LHCN-M2 (cell line): ENCODE measurements at places on chromosomes 3 and 15. TPM values are rescaled to one million over a fixed set of nuclear protein-coding genes. Genes with fewer than 3 reads are reported as not detected.

DNA sequence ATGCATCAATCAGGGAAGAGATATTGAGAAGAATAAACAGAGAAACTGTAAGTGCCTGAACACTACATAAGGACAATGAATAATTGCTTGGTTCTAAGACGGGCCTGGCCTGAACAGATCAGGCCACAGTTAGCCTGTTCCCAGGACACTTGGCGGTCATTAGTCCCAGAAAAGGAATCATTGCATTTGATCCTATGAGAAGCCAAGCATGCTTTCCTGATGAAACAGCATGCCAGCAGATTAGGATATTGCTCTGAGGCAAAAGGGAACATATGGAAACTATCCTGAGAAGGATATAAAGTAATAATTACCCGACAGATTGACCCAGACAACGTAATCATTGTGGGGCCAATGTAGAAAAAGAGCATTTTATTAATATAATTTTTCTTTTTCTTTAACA, 51.9 kb downstream of the STRIT1 start:
- no peak for DNase-seq

GRCh38 chr3:49019941-49020329, 1.6 kb upstream of the DALRD3 start:
- DNase-seq = no peak

GRCh38 chr15:90294601-90295269, 29.3 kb downstream of the NGRN start:
- DNase-seq = no peak

GRCh38 chr3:8854656-8855055, 85.2 kb upstream of the OXTR start:
- no peak for DNase-seq

DNA sequence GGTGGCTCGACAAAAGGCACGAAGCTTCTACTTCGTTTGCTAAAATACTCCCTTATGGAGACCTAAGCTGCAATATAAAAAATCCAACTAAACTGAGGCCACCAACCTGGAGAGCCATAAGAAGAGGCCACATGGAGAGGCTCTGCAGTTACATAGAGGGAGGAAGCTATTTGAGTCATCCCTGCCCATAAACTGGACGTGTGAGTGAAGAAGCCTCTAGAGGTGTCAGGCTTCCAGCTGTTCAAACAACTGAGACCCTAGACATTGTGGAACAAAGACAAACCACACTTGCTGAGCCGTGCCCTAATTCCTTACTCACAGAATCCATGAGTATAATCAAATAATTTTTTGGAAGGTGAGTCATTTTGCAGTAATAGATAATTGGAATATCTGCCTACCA, 50.2 kb upstream of the GMNC start:
- peak; percentile 52 for DNase-seq

DNA sequence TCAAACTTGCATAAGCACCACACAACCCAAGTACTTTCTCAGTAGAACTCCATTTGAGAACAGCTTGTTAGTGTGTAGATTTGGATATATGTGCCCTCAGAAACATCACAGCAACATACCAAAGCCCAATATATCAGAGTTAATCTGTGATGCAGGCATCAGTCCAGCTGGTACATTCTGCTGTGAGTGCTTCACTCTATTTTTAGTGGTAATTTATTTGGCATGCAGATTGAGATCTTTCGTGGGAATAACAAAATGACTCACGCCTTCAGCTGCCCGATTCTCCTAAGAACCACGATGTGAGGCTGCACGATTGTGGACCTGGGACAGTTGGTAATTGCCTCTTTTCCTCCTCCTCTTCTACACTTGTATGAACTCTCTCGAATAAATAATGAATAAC, 730.7 kb downstream of the SQOR start:
- DNase-seq = no peak

- DNase-seq = no peak
Observed at GRCh38 chr3:194099215-194099614, 36.7 kb upstream of the HES1 start.

GRCh38 chr3:59320080-59320479, 270.3 kb upstream of the CFAP20DC start:
- no peak for DNase-seq

DNA sequence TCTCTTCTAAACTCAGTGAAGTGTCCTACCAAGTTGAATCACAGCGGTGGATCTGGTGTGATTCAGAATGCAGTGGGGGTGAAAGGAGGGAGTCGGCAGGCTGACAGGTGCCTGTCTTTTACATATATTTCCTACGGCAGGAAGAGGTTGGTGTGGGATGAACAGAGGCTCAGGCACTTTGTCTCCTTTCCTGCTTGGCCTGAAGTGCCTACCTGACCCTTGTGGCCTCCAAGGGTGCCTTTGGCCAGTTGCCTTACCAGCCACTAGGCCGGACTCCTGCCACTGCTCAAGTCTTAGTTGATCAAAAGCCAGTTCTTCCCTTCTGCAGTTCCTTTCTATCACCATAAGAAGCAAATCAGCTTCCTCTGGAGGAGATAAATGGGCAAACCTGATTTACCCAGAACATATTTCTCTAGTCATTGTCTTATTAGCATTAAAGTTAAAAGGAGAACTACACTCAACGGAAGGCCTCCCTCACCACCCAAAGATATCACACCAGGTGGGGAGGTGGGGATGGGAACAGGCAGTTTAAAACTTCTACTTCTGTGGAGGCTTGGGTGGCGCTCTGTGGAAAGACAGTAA, 52.1 kb downstream of the CRTC3 start:
- DNase-seq = no peak

GRCh38 chr3:13165576-13165975, 92.3 kb upstream of the IQSEC1 start:
- no peak for DNase-seq

GRCh38 chr3:16433701-16434151, 79.8 kb downstream of the RFTN1 start:
- no peak for DNase-seq

- DNase-seq = no peak
Observed at GRCh38 chr3:110139048-110139447, 801.7 kb upstream of the DPPA4 start.

DNA sequence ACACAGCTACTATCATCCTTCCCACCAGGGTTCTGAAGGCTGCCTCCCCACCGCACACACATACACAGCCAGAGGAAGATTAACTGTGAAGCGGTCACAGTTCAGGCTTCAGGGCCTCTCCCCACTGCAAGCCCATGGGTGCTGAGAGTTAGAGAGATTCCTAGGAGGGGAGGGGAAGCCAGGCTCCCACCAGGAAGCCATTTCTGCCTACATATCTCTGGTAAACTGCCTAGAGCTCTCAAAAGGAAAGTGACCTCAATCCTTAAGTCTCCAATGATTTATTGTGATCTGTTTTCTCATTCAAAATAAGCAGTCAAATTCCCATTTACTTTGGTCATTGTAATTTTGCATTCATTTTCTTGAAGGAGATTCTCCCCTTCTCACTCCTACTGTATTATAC, 141.0 kb upstream of the BNIP2 start:
- DNase-seq = no peak

DNA sequence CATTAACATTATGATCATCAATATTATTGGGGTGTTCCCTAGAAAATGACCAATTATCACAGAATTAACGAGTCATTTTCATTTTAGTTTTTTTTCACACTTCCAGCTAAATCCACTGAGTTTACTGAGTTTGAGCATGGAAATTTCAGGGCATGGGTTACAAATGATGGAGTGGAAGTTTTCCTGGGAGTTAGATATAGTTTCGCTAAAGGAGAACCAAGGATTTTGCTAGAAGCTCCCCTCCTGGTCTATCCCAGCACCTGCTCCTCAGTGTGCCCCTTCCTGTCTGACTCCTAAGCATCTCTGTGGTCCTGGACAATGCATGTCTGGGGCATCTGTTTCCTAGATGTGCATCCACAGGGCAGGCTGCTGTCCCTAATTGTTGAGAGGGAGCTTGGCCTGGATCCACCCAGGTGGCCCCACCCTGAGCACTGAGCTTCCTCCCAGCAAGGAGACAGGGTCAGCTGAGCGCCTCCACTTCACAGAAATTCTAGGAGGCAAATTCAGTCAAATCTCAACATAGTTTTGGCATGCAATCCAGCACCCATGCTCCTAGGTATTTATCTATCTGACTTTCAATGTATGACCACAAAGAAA, 102.3 kb upstream of the GOLGA6L6 start:
- DNase-seq = no peak

GRCh38 chr3:194087995-194088855, 47.7 kb upstream of the HES1 start:
- DNase-seq = no peak

- peak; percentile 98 for DNase-seq
Observed at GRCh38 chr15:90400759-90401314, 12.8 kb downstream of the IQGAP1 start.

DNA sequence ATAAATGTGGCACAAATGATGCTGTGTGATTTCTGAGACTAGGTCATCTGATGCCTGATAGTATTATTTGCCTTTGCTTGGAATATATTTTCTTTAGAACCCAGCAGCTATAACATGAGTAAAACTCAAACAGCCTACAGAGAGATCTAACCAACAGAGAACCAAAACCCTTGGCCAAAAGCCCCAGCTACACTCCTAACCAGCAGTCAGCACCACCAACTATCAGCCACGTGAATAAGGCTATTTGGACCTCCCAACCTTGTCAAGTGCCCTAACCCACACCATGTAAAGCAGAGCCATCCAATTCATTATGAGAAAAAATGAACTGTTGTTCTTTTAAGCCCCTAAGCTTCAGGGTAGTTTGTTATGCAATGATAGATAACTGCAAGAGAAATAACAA, 114.6 kb upstream of the MELTF start:
- no peak for DNase-seq

- DNase-seq = peak; percentile 21
Observed at GRCh38 chr3:173553635-173554280, 156.2 kb downstream of the NLGN1 start.

DNA sequence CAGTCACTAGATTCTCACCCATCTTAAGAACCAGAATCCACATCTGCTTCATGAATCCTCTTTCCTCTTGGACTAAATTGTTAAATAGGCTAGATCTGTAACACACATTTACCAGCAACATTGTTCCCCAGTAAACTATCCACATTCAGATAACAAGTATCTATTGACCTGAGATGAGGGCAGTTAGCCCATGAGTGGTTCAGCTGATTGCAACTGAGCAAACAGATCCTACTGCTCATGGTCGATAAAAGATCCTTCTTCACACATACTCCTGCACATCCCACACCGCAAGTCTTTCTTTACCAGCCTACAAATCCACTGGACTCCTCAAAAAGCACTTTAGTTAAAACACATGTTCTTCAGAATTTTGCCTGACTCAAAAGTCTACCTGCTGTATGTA, 59.2 kb downstream of the UACA start:
- no peak for DNase-seq

GRCh38 chr3:40593351-40593750, 68.6 kb downstream of the ZNF621 start:
- DNase-seq = peak; percentile 31

- DNase-seq = no peak
Observed at GRCh38 chr3:105238367-105238766, 128.3 kb upstream of the ALCAM start.

GRCh38 chr3:112519424-112520001, 20.2 kb upstream of the BTLA start:
- DNase-seq = peak; percentile 75

DNA sequence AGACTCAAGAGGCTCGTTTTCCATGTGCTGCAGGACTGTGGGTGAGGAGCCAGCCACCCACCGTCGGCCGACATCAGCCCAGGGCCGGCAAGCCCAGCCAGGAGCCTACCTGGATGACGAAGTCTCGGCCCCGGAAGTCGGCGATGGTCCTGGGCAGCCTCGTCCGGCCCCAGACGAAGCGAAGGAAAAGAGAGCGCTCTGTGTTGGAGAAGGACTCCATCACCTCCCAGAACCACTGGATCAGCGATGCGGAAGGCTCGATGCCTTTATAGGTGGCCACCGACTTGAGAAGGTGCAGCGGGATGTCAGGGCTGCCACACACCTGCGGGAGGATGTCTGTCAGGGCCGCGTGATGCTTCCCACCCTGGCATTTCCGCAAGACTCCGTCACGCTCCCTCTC, 13.8 kb upstream of the OCA2 start:
- DNase-seq = no peak

DNA sequence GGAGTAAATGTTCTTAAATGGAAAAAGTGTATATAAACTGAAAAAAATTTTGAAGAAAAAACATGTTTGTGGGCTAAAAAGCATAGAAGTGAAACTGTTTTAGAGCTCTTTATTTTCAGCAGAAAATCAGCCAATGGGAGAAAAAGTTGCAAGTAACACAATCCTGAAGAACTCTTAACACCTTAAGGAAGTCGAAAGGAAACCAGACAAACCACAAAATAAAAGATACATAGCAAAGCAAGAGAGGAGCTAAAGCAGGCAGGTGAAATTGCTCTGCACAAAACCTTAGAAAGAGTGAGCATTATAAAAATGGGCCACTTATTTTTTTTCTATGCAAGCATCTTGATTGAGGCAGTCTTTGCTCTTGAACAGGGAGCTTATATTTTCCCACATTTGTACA, 300.5 kb downstream of the RAP2B start:
- no peak for DNase-seq

DNA sequence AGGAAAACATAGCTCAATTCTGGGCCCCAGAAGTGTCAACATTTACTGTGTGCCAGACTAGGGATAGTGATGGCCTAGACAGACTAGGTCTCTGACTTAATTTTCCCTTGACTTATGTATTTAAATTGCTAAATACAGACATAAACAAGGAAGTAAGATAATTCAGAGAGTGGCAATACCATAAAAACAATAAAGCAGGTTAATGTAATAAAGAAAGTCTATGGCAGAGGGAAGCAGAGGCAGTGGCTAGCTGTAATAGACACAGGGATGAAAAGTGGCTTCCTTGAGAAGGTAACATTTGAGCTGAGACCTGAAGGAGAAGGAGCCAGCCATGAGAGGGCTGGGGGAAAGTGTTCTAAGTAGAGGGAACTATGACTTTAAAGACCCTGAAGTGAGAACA, 95.7 kb downstream of the TNIK start:
- no peak for DNase-seq

ZDHHC23 gene
- total RNA-seq = 0.06 and 0.11 TPM in 2 replicates

GNAT1 gene
- not detected in 2 replicates for total RNA-seq

LRRC15 gene
- total RNA-seq = 0.06 TPM in 2 replicates

MAP6D1 gene
- total RNA-seq = 3.1 and 4.6 TPM in 2 replicates

CTXN2 gene
- total RNA-seq = not detected in 2 replicates

SERINC4 gene
- total RNA-seq = 0.11 TPM in 1 of 2 replicates, not detected in the other

SMARCC1 gene
- 41.4 and 44.9 TPM in 2 replicates for total RNA-seq

PXYLP1 gene
- total RNA-seq = 2.5 and 3.7 TPM in 2 replicates

MNS1 gene
- total RNA-seq = 5.3 and 5.8 TPM in 2 replicates

PAQR5 gene
- 13.0 and 13.9 TPM in 2 replicates for total RNA-seq

MESP1 gene
- total RNA-seq = 0.17 TPM in 1 of 2 replicates, not detected in the other

INSYN1 gene
- total RNA-seq = 0.19 and 0.29 TPM in 2 replicates

CADPS gene
- total RNA-seq = 0.11 TPM in 1 of 2 replicates, not detected in the other

FRMD5 gene
- 2.7 and 3.2 TPM in 2 replicates for total RNA-seq

FETUB gene
- total RNA-seq = 0.06 TPM in 1 of 2 replicates, not detected in the other

MAP2K5 gene
- 2.4 and 4.2 TPM in 2 replicates for total RNA-seq

TICRR gene
- total RNA-seq = 8.0 and 9.9 TPM in 2 replicates
